Activated CD4-positive, alpha-beta T cell treated with anti-CD3 and anti-CD28 coated beads, Interleukin-2, amount 50 U/mL, for 4 hours (primary cell): ENCODE measurements at places on chromosomes 7 and 10.

DNA sequence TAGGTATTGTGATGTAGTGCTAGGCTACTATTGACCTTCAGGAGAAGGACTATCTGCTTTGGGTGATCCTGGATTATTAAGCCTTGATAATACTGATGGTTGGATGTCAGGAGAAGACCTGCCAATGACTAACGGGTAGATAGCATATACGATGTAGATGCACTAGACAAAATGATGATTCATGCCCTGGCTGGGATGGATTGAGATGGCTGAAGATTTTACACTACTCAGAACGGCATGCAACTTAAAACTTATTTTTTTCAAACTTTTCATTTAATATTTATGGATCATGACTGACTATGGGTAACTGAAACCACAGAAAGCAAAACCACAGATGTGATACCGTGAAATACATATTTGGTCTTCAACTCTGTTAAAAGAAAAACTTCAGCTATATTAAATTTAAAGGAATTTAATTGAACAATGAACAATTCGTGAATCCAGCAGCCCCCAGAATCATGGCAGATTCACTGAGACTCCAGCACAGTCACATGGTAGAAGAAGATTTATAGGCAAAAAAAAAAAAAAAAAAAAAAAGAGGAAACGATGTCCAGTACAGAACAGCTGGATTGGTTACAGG, 124.6 kb upstream of the CDK13 start:
- no peak for DNase-seq

GRCh38 chr7:13047061-13047460, 359.6 kb downstream of the ARL4A start:
- DNase-seq = no peak

- no peak for DNase-seq
These were observed 77.7 kb downstream of the ICA1 start for GRCh38 chr7:8184221-8184620.

- DNase-seq = no peak
These were observed 46.5 kb upstream of the TNRC18 start for GRCh38 chr7:5470167-5470532.

DNA sequence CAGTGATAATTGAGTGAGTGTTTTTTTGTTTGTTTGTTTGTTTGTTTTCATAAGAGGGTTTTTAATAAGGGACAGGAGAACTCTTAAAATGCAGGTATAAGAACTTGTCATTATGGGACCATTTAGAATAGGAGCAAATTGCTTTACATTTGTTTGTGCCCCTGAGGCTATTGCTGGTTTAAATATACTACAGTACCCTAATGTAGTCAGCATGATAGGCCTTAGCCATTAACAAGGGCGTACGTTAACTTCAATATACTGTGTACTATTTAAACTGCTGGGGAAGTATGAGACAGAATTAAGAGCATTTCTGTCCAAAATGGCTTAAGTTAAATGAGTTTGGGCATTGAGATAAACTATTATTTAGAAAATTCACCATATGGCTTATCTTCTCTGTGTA, 26.2 kb downstream of the PRKAR2B start:
- DNase-seq = no peak

DNA sequence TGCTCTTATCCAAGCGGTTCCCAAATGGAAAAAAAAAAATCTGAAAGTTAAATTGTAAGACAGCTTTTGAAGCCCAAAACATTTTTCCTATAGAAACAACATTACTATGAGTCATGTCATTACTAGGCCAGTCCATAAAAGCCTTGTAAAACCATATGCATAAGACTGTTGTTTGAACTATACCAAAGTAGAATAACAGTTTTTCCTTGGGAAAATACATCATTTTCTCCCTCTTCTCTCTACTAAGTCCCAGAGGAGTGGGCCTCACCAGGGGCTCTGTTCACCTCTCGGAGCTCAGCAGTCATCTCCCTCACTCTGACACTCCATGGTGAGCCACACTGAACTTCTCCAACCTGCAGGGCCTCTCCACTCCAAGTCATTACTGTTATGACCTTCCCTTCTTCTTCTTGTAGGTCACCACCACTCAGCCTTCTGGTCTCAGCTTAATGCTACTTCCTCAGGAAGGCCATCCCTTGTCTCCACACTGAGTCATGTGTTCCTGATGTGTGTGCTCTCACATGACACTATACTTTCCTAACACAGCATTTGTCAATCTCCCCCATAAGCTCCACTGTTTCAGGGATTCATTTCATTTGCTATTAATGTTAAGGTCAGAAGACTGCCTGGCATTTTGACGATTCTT, 32.5 kb downstream of the ZNF438 start:
- no peak for DNase-seq

DNA sequence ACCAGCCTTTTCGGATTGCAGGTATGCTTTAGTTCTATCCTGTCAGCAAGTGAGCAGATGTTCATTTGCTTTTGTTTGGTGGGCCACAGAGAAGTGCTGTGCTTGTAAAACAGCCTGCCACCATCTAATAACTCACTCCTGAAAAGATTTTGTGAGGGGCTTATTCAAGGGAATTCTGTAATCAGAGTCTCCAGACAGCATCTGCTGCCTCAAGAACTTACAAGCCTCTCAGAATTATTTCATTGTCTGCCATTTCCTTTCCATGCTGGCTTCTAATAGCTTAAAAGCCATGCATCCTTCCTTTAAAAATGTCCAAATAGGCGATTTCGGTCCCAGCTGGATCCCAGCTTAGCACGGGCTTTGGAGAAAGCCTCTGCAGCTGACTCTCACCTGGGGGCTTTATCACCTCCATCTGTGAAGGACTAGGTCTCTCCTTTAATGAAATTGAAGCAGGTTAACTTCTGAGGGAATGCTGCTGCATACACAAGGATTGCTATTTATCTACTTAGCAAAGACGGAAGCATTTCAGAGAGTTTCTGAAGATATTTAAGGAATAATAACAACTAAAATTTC, 48.0 kb downstream of the MALRD1 start:
- DNase-seq = no peak

- DNase-seq = no peak
These were observed 40.3 kb downstream of the AGAP3 start for GRCh38 chr7:151126491-151127137.

- DNase-seq = no peak
These were observed 187.9 kb downstream of the PTPRN2 start for GRCh38 chr7:158399762-158400161.

DNA sequence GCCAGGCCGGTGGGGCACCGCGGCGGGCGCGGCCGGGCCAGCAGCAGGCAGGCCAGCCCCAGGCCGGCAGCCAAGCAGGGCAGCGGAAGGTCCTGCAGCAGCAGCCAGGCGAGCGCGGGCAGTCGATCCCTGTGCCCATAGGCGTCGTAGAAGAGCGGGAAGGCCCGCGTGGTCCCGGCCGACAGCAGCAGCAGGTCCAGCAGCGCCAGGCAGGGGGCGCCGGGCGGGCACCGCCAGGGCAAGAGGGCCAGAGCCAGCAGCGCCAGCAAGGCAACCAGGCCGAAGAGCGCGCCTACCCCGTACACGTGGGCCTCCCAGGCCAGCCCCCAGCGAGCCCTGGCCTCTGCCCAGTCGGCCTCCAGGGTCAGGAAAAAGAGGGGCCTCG, 8.4 kb upstream of the RBM28 start:
- no peak for DNase-seq

DNA sequence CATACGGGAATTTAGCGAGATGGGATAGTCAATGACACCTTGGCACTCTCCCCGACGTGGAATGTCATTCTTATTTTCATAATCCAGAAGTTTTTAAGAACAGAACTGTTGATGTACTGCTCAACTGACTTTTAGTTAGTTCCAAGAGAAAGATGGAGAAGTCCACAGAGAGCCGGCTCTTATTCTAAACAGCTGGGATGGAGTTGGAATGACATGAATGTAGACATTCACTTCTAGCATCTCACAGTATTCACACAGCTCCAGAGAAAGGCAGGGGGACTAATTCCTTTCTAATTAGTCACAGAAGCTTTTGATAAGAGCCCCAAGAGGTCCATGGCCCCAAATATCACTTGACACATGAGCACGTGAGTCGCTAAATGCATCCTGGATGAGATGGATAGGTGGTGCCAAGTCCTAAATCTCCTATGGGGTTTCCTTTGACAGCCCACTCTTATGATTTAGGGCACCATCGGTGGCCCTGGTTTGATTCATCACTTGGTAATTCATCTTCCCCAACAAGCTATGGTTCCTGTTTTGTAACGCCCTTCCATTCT, 420.3 kb upstream of the AUTS2 start:
- DNase-seq = no peak
